HS-27A (cell line): ENCODE measurements at places on chromosomes 6 and 20.
A peak's percentile ranks its signal among the peaks of the same experiment; 100 is the strongest.

DNA sequence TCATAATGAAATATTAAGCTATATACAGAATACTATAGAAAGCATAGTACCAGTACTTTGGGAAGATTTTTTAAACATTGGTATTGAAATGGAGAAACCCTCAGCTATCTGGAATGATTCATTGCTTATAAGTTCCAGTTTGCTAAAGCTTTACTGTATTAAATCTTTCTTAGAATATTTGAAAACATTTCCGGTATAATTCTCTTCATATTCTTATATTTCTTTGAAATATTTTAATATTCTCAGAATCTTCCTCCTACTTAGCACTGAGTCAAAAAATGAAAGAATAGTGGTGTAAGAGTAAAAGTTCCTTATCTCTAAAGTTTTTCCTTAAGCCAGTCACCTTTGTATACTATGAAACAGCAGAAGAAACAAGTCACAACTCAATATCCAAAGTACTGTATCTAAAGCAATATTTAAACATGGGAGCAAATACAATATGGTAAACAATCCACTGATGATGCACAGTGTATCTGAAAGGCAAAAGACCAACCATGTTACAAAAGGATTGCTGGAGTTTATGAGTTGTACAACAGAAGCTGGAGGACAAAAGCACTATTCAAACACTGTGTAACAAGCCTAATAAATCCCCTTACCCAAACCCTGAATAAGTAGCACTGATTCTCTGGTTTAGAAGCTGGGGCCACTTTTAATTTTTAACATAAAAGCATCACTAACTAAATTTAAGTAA is 102.1 kb downstream of the PRDM1 start:
- DNase-seq: no peak

DNA sequence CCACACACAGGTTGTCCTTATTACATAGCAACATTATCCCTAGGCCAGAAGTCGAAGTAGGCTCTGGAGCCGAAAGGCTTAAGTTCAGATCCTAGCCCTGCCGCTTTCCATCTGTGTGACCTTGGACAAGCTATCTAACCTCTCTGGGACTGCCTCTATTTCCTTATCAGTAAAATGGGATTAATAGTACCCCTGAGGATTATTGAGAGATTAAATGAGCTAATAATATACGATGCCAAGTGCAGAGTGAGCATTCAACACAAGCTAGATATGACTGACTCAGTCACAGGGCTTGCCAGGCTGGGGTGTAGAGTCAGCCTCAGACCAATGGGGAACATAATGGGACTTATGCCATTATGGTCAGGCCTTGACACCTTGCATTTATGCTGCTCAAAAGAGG is 8.9 kb upstream of the SPATA2 start:
- DNase-seq: no peak

GRCh38 chr6:22008248-22008836 is 288.5 kb downstream of the PRL start:
- DNase-seq: no peak

- no peak for DNase-seq
These were observed 81.6 kb downstream of the FOXA2 start for GRCh38 chr20:22502731-22503191.

GRCh38 chr6:167855825-167856425 is 29.2 kb downstream of the AFDN start:
- DNase-seq: peak; percentile 14

DNA sequence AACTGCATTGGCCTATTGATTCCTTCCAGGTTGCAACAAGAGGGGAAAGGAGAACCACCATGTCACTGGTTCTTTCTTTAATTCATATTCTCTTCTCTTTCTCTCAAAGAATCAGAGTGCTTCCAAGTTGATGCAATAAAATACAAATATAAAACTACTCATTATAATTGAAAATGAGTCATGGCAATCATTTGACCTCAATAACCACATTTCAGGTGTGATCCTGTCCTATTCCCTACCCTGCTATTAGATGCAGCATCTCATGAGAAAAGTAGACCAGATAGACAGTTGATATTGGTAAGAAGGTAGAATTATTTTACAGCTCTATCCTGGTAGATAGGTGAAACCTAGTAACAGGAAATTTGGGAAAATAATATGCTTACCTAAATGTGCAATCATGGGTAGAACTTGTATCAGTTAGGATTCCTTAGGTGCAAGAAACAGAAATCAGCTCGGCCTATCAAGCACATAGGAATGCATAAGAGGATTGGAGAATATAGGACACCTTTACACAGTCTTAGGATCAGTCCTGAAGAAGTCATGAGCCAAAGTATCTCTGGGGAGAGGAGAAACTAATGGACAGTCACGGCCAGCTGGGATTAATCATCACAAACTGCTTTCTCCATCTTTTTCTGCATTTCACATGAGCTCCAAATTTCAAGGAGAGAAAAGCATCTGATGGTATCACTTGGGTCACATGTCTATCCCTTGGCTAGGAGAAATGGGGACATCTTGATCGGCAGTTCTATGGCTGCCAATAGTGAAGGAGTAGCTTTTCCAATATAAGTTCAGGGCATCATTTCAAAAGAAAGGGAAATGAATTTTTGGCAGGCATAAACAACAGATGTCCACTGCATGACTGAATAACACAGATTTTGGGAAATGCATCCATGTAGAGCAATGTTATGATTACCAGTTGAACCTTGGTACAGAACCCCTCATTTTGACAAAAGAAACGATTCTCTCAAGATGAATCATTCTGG is 19.3 kb upstream of the RNF146 start:
- no peak for DNase-seq

DNA sequence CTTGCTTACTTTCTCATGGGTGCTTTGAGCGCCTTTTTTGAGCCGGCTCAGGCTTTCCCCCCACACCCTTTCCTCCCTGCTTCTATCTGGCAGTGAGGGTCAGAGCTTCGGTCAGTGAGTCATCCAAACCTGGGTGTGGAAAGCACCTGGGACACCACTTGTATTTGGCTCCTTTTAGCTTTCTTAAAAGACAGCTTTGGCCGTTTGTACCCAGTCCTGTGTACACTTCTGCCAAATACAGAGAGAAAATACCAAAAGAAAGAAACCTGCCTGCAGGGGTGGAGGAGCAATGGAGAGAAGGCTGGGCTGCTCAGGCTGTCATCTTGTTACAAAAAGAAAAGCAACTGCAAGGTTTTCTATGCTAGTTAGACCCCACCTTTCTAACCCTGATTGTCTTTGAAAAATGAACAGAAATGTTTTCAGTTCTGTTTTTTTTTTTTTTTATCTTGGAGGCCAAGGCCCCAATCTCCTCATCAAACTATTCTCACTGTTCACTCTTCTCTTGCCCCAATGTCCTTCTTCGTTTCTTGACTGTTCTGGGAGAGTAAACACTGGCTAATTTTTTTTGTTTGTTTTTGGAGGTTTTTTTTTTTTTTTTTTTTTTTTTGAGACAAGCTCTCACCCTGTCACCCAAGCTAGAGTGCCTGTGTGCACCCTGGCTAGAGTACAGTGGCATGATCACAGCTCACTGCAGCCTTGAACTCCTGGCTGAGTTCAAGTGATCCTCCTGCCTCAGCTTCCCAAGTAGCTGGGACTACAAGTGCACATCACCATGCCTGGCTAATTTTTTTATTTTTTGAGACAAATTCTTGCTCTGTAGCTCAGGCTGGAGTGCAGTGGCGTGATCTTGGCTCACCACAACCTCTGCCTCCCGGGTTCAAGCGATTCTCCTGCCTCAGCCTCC is 76.4 kb downstream of the SSR1 start:
- no peak for DNase-seq

DNA sequence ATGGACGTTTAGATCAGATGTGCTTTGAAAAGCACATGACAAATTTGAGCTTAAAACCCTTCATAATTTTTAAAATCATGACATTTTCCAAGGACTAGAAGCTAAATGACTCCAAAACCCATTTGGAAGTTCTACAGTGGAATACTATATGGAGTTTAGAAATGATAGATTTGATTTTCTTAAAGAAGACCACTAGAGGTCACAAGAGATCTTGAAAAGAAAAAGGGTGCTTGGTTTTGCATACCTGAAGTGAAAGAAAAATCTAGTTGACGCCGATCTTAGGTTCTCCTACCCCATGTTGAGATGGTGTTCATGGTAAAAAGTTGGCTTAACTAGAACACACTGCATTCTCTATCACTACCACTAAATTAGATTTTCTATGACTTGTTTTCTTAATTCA is 31.5 kb downstream of the CFAP61 start:
- DNase-seq: no peak

- DNase-seq: no peak
These were observed 671.8 kb upstream of the GJE1 start for GRCh38 chr6:141460743-141461484.

DNA sequence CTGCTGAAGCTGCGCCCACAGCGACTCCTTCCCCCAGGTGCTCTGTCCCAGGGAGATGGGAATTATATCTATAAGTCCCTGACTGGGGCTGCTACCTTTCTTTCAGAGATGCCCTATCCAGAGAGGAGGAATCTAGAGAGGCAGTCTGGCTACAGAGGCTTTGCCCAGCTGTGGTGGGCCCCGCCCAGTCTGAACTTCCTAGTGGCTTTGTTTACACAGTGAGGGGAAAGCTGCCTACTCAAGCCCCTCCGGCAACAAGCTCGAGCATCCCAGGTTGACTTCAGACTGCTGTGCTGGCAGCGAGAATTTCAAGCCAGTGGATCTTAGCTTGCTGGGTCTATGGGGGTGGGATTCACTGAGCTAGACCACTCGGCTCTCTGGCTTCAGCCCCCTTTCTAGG is 152.5 kb upstream of the MAP3K7 start:
- no peak for DNase-seq

GRCh38 chr6:133467982-133468380 is 226.8 kb downstream of the EYA4 start:
- DNase-seq: no peak

DNA sequence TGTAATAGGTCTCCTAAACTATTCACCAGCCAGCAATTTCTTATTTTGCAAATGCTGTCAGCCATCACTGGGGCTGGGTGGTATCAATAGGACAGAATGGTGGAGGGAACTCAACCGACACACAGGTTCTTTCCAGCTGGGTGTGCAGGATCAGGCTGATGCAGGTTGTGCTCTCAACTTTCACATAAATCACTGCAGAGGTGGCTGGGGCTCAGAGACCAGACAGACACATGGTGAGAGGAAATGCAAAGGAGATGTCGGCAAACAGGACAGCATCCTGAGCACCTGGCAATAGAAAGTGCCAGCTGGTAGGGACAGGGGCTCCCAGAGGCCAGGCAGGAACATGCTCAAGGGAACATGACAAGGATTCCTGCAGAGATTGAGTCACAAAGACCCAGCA is 254.9 kb downstream of the SOD2 start:
- DNase-seq: no peak

DNA sequence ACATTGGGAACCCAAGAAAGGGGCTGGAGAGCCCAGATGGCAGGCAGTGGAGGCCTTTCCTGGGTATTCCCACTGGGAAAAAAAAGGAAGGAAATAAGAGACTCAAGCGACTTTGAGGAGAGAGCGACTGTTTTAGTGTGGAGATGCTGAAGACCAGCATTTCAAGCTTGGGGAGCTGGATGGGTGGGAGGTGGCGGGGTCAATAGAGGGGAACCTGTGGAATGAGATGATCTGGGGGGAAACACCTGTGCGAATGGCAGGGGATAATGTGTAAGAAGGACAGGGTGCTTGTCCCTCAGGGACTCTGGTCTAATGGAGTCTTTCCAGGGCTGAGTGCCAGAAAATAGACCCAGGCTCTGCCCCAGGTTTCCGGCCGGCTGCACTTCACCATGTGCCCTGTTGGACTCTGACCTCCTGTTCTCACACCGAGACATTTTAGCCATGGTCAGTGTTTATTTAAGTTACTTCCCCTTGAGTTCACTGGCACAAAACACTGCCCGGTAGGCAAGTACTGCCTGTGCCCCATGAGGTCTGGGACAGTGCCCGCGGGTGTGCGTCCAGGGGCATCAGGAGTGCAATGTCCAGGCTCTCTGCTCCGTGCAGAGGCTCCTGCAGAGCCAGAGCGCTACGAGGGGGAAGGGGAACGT is 50.4 kb upstream of the NKX2-2 start:
- no peak for DNase-seq

- no peak for DNase-seq
These were observed 185.1 kb upstream of the HDDC2 start for GRCh38 chr6:125486881-125487280.

DNA sequence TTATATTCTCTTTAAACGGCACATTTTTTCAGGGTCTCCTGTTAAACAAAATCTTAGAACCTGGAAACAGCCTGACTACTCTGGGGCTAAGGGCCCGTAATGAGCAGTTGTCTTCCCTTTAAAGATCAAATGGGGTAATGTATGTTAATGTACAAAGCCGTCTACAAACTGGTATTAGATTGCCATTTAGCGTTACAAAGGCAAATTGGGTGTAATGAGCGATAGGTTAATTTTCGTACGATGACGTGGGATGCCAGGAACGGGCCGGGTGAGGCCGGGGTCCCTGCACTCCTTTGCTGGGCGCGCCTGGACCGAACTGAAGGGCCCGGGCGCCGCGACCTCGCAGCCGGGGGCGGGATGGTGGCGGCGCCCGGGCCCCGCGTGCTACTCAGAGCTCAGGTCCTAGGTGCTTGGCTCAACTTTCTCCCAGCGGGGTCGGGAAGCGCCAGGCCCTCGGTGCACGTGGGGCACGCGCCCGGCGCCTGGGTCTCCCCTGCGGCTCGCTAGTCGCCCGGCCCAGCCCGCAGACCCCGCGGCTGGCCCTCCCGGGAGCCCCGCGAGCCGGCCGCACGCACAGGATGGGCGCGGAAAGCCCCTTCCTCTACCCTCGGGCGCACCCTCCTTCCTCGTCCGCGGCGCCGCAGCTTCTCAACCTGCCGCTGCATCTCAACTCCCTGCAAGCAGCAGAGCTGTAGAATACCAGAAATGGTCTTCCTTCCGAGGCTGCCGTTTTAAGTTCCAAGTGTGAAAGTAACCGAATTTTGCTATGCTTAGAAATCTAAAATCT is 5.9 kb downstream of the NKX2-4 start:
- DNase-seq: no peak

DNA sequence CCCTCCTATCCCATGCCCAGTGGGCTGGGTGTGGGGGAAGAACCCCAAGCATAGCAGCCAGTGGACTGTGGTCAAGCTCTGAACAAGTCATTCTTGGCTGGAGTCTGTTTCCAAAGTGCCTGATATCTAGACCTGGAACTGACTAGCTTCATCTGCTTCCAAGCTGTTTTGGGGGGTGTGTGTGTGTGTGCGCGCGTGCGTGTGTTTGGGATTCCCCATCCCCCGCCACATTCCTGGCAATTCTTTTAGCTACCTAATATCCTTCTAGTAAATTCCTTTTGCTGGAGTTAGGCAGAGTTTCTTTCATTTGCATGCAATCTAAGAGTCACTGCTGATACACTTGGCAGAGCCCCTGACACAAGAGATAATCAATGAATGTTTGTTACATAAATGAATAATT is 7.8 kb downstream of the PAK5 start:
- DNase-seq: no peak
